A673 (cell line): ENCODE measurements at places on chromosomes 1 and 21. TPM values are rescaled to one million over a fixed set of nuclear protein-coding genes. Genes with fewer than 3 reads are reported as not detected.

- H3K4me1 ChIP-seq, result peaks cover 4% of the 10 kb centered on the region
- H3K36me3 ChIP-seq, result no peaks in the 10 kb centered on the region
- H3K4me3 ChIP-seq, result no peak overlapping the region
- DNase-seq, result no peak
Observed at GRCh38 chr21:26826801-26827200, 18.4 kb downstream of the ADAMTS1 start.

DNA sequence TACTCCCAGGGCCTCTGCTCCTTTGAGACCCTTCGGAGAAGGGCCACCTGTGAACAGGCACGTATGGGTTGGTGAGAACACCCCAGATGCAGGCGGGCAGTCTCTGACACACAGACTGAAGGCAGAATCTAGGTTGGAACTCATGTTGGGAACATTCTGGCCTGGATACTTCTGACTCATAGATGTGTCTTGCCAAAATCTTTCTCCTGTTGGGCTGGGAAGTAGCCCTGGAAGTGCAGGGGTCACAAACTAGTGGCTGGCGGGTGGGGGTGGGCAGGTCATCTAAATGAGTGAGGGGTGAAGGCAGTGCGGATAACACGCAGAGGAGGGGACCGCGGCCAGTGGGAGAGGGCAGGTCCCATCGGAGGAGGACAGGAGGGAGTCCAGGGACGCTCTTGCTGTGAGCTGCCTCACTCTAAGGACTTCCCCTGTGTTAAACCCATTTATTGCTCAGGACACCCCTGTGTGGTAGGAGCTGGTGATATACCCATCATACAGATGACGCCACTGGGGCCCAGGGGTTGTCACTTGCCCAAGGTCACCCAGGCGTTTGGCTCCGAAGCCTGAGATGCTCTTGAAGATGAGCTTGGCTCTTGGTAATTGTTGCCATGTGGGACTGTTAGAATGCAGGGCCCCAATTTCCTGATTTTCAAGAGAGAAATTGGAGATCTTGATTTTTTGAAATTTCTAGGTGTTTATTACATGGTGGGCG lies 181.0 kb downstream of the PTPRU start:
- no peak overlapping the region for H3K4me3 ChIP-seq
- no peaks in the 10 kb centered on the region for H3K27me3 ChIP-seq
- no peaks in the 10 kb centered on the region for H3K36me3 ChIP-seq
- no peaks in the 10 kb centered on the region for H3K4me1 ChIP-seq

DNA sequence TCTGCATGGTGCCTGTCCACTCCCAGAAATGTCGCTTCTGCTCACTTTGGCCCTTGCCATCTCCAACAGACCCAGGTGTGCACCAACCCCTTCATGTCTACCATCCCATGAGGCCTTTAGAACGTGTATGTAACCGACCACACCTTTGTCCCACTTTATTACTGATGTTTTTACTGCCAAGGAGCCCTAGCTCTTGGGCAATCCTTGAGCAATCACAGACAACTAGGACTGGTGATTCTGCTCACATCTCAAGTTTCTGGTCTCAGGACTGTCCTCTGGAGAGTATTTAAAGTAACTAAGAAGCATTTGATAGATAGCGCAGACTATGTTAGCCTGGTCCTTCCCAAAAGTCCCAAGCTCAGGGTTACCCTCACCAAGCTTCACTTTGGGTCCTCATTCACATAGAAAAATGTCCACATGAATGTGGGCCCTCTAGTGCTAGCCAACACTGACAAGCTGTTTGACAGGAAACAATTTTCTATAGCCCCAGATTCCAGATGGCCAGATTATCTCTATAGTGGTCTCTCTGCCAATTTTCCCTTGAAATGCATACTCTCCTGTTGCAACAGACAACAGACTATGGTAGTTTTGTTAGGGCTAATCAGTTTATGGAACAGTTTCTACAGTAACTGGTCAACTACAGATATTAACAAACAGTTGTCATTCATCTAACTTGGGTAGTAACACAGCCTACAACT lies 6.9 kb upstream of the TMEM81 start:
- peaks cover 46% of the 10 kb centered on the region for H3K36me3 ChIP-seq
- DNase-seq, result no peak
- no peak overlapping the region for H3K4me3 ChIP-seq
- no peak overlapping the region for H3K27ac ChIP-seq
- no peaks in the 10 kb centered on the region for H3K27me3 ChIP-seq

DNA sequence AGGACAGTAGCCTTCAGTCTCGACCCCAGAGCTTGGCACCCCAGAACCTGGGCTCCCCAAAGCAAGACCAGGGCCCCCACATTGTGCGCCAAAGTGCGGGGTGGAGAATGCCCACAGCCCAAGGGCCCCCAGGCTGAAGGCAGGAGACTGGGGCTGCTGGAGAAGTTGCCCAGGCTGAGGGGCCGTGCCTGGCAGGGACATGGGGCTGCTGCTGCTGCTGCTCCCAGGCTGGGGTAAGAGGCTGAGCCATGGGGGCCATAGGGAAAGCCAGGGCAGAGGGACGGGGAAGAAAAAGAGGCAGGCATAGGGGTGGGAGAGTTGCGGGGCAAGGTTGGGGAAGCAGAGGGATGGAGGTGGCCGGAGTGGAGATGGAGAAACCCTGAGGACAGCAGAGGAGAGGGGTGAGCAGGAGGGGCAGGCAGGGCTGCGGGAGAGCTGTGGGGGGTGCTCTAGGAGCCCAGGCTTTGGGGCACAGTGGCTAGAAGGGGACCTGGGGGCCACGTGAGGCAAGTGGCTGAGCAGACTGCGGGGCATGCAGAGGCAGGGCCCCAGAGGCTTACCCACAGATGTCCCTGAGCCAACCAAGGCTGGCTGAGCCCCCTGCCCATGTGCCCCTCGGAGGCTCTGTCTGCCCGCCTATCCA lies 18.9 kb downstream of the SLC27A3 start:
- no peak overlapping the region for H3K4me3 ChIP-seq
- no peak for DNase-seq
- no peak overlapping the region for H3K27ac ChIP-seq
- no peaks in the 10 kb centered on the region for H3K27me3 ChIP-seq
- no peaks in the 10 kb centered on the region for H3K4me1 ChIP-seq

GRCh38 chr1:1605034-1605591 lies 5.2 kb upstream of the FNDC10 start:
- no peaks in the 10 kb centered on the region for H3K27me3 ChIP-seq
- DNase-seq, result peak; percentile 45
- no peaks in the 10 kb centered on the region for H3K36me3 ChIP-seq
- H3K27ac ChIP-seq, result no peak overlapping the region
- H3K4me3 ChIP-seq, result no peak overlapping the region
- H3K4me1 ChIP-seq, result no peaks in the 10 kb centered on the region

DNA sequence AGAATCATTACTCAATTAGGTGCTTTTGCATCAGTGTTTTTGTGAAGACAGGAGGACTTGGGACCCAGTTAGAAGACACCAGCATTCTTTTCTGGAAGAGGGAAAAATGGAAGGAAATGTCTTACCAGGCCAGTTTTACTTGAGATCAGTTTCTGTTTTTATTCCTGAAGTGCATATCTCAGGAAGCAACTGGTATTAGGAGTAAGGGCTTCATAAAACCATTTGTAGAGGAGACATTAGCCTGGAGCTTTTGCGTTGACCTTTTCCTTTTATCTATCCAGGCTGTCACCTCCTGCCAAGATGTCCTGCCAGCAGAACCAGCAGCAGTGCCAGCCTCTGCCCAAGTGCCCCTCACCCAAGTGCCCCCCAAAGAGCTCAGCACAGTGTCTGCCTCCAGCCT lies at the start of gene LCE3B:
Gene LCE3B (plus strand): TSS at position 301 of the 400 bp plus-strand sequence. CDS start 0 bp downstream, at position 301.
- no peak within 1 kb of the TSS for H3K27ac ChIP-seq
- H3K4me3 ChIP-seq, result no peak within 1 kb of the TSS
- DNase-seq, result no peak
- no peaks in the 10 kb centered on the region for H3K4me1 ChIP-seq

The RAD54L gene
- 49.0 and 50.7 TPM in 2 replicates for total RNA-seq

The EPHB2 gene
- total RNA-seq, result 10.4 and 12.3 TPM in 2 replicates

The SMYD2 gene
- total RNA-seq, result 24.2 and 25.8 TPM in 2 replicates
